ENCODE measurements at places on chromosomes 12 and 14.

- no peak for DNase-seq
These were observed 429.8 kb upstream of the CCDC196 start for GRCh38 chr14:66056268-66056907.

DNA sequence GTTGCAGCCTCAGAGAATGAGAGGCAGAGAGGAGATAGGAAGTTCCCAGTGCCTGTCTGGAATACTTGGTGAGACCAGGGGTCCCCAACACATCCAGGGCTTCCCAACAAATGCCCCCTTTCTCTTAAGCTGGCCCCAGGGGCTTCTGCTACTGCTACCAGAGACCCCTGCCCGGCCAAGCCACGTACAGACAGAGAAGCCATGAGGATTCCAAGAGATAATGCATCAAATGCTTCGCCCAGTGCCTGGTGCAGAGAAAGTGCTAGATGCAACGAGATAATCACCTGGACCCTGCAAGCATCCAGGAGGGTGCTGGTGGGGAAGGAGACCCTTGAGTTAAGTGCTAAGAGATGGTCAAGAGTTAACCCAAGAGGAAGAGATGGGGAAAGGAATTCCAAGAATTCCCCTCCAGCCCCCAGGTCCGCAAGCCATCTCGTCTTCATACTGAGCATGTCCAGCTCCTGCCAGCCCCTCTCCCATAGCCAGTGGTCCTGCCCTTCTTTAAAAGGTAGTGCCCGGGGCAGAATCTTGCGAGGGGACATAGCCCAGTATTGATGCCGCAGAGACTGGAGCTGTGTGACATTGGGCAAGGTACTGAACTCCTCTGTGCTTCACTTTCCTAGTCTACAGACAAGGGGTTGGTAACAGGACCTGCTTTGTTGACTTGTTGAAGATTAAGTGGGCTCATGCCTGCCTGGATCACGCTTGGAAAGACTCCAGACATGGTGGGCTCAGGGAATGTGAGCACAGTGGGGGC, 103.3 kb downstream of the CALM1 start:
- no peak for DNase-seq

- DNase-seq = no peak
These were observed 76.7 kb downstream of the TBK1 start for GRCh38 chr12:64528616-64529015.

DNA sequence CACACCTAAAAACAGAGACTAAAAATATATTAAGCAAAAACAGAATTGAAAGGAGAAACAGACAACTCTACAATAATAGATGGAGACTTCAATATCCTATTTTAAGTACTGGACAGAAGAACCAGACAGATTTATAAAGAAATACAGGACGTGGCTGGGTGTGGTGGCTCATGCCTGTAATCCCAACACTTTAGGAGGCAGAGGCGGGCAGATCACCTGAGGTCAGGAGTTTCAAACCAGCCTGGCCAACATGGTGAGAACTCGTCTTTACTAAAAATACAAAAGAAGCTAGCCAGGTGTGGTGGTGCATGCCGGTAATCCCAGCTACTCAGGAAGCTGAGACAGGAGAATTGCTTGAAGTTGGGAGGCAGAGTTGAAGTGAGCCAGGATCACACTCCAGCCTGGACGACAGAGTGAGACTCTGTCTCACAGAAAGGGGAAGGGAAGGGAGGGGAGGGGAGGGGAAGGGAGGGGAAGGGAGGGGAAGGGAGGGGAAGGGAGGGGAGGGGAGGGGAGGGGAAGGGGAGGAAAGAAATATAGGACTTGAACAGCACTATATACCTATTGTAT, 53.0 kb downstream of the CDK17 start:
- no peak for DNase-seq

DNA sequence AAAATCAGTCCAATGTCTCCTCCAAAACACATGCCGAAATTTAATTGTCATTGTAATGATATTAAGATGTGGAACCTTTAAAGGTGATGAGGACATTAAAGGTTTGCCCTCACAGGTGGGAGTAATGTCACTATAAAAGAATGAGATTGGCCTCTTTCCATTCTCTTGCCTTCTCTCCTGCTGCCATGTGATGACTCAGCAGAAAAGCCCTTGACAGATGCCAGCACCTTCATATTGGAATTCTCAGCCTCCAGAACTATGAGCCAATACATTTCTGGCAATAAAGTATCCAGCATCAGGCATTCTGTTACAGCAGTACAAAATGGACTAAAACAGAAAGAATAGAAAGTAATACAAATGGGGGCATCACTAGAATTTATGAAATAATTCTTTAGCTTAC, 609.7 kb downstream of the SLC16A7 start:
- DNase-seq = peak; percentile 9

- no peak for DNase-seq
These were observed 247.6 kb downstream of the CHST11 start for GRCh38 chr12:104704224-104704779.

DNA sequence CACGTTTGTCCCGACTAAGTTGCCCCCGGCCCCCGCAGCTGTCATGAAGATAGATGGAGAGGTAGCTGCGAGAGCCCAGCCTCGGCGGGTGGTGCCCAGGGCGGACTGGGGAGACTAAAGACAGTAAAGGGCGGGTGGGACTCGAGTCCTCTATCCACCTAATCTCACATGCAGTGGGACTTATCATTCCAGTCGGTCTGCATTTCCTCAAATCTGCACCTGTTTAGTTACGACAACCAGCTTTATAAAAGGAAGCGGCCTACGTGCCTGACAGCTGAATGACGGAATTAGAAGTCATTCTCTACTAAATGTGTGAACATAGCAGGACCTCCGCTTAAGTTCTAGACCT, 109.8 kb upstream of the EGLN3 start:
- DNase-seq = no peak

DNA sequence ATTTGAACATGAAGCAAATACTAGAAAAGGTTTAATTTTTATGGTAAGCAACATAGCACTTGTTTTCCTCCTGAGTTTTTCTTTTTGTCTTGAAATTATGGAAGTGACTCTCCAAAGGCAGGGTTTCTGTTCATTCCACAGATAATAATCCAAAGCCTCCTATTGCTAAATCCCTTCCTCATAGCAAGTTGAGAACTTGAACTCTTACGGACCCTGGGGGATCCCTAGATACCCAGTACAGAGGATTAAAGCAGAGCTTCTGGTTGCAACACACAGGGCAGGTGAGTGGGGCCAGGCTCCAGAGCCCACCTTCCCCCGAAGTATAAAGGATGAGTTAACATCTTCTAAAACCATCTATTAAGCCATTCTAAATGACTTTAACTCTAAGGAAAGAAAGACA, 294.1 kb downstream of the RMST start:
- no peak for DNase-seq

DNA sequence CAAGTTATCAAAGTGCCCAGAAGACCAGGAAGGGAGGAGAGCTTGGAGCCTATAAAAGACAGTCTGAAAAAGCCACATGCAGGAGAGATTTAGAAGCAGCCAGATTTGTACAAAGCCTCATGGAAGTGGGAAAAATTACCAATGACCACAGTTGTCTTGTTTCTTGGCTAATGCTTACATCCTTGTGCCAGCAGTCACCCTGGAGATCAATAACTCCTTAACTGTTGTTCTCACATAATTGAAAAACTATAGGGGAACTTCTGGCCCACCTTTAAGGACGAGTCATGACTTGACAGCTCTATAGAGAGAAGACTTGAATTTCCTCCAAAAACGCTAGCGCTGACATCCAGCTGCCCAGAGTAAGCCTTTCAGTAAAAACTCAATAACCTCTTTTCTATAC, 313.1 kb downstream of the GALC start:
- DNase-seq = no peak

DNA sequence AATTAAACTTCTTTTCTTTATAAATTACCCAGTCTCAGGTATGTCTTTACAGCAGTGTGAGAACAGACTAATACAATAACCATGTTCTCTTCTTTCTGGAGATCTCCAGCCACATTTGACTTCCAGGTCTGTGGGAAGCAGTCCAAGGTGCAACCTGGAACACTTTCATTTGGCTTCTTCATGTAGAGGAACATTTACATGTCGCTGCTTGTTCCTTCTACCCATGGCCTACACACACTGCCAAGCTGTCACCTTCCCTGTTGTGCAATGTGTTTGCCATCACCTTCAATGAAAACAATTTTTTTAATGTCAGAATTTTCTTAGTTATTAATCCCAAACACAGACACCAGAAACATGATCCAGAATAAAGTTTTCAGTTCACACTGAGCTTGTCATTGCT, 104.7 kb downstream of the PRKCH start:
- no peak for DNase-seq

GRCh38 chr14:99686557-99687283, 2.6 kb downstream of the CYP46A1 start:
- no peak for DNase-seq

DNA sequence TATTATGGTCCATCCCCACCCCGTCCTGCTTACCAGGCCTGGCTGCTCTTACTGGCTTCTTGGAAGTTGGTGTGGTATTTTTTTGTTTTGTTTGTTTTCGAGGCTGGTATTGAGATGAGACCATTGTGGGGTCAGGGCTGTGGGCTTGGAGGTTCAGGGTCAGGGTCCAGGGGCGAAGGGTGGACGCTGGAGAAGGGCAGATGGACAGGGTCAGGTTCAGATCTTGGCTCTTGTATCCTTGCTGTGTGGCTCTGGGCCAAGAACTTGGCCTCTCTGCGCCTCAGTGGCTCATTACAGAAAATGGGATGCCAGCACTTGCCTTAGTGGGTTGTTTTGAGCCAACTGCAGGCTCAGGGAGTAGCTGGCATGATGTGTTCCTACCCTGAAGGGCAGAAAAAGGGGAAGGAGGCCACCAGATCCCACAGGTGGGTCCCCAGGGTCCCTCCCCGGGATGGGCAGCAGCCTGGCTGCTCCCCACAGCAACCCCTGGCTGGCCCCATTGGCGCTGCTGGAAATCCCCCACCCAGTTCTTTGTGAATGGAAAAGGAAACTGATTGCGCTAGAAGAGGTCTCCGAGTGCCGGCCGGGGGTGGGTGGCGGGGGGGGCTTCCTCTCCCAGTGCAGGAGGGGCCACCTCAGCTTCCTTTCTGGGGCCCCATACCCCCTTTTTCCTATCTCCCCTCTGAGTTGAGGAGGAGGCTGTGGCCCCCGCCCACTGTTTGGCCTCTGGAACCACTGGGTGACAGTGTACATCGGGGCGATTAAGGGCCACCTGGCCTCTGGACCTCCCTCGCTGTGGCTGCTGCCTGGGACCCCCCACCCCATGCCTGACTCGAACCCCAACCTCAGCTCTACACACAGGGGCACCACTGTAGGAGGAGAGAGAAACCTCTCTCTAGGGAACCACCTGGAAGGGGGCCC, 25.0 kb downstream of the SH2B3 start:
- no peak for DNase-seq

DNA sequence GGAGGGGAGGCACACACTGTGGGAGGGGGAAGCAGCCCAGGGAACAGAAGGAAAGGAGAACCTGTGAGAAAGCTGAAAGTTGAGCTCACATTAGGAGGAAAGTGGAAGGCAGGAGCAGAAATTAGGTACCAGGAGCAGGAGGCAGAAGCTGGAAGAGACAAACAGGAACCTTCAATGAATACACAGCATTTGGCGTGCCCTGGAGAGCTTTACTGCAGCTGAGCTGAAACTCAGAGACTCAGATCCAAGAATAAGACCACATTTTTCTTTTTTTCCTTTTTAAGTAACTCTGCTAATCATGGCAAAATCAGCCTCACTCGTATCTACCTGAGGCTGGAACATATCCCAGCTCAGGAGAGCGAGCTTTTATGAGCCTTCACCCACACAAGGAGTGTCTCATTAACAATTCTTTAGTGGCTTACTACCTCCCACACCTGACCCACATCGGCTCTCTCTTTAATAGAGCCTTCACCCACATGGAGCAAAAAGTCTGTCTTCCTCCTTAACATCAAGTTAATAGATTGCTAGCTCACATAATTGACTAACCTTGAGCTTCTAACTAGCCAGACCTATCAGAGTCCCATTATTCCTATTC, 18.2 kb upstream of the CERS5 start:
- no peak for DNase-seq

GRCh38 chr14:75294649-75295033, 16.0 kb downstream of the FOS start:
- no peak for DNase-seq

DNA sequence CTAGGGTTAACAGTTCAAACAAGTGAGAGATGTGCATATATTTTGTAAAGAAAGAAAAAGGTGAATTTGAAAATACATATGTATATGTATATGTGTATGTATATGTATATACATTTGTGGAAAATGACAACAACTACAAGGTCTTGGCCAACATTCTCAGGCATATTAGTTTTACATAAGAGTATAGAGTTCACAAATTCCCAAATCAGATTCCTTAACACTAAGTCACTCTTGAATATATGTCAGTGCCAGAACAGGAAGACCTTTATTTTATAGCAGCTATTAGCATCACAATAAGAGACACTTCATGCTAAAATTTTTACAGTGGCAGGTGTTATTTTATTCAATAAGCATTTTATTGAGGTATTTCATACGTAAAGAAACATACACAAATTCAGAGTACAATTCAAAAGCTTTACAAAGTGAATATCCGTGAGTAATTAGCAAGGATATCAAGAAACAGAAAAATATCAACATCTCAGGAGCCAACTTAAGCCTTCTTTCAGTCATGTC, 179.7 kb downstream of the SLC6A15 start:
- DNase-seq = no peak

DNA sequence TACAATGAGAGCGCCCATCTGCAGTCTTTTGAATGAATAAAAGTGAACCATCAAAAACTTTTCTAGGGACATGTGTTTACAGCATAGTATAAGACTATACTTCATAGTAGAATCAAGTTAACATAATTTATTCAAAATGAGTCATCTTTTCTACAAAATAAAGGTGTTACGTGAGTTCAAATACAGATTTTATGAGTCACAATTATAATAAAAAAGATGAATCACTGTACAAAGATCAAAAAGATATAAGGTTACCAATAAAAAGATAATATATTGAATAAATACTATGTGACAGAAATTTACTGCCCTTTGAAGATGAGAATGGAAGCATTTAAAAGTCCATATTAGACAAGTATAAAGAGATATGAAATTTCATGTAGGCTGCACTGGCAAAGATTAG, 2.8 kb downstream of the MBIP start:
- no peak for DNase-seq

DNA sequence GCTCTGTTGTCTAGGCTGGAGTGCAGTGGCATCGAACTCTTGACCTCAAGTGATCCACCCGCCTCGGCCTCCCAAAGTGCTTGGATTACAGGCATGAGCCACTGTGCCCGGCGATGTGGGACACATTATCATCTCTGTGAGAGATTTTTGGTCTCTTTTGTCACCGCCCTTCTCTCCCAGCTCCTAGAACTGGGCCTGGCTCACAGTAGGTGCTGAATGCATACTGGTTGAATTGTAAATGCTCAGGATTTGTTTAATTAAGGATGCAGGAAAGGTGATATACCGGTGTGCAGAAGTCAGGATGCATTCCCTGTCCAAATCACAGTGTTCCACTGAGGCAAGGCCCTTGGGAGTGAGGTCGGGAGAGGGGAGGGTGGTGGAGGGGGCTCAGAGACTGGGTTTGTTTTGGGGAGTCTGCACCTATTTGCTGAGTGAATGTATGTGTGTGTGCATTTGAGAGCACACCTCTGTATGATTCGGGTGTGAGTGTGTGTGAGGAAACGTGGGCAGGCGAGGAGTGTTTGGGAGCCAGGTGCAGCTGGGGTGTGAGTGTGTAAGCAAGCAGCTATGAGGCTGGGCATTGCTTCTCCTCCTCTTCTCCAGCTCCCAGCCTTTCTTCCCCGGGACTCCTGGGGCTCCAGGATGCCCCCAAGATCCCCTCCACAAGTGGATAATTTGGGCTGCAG, 1.0 kb upstream of the KRT18 start:
- no peak for DNase-seq
